DMS53 (cell line): ENCODE measurements at places on chromosomes 6 and 20.

DNA sequence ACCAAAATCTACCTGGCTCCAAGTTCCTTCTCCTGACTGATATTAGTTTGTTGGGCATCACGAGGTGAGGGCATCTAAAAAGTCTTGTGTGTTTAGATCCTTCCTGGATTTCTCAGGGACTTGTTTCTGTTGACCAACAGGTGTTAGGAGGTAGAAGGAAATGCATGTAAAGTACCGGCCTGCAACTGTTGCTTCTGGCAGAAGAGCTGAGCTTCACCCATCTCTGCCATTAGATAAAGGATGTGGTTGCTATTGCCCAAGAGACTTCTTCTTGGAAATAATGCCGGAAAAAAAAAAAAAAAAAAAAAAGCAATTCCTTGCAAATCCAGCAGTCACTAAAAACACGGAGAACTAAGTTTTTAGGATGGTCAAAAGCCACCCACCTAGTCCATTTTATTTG, 303.1 kb downstream of the CDH26 start:
- no peak for DNase-seq

- DNase-seq: no peak
Measured at GRCh38 chr6:44782892-44783291, 395.4 kb downstream of the CDC5L start.

DNA sequence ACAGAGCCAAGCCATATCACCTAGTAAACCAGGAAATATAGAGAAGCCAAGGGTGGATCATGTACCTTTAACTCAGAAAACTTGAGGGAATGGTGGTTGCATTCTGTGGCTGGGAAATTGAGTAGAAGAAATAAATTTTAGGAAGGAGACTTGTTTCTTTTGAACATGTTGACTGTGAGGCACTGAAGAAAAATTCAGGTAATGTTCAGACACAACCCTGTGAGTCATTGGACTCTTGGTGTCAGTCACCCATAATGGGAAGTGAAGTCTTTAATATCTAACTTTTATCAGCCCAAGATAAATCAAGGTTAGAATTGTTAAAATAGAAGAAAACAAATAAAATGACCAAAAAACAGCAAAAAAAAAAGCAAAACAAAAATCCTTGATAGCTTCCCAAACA, 98.8 kb upstream of the GRIK2 start:
- DNase-seq: no peak

DNA sequence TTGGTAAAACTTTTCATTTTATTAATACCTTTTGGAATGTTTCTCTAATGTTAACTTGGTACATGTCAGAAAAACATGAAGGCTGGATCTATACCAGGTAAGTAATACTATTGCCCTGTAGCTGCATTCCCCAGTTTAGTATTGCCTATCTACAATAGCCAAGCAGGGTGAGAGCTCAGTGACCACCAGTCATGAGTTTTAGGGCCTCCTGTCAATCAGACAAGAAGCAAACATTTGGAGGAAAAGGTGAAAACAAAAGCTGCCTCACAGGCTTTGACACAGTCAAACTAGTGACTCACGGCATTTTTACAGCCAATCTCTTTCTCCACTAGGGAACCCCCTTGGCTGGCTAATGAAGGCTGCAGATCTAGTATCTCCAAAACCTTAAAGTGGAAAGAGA, 9.5 kb upstream of the CDC5L start:
- no peak for DNase-seq

- DNase-seq: no peak
Measured at GRCh38 chr6:42154461-42155209, 12.2 kb upstream of the C6orf132 start.

GRCh38 chr6:55997223-55997874, 122.0 kb upstream of the BMP5 start:
- no peak for DNase-seq

DNA sequence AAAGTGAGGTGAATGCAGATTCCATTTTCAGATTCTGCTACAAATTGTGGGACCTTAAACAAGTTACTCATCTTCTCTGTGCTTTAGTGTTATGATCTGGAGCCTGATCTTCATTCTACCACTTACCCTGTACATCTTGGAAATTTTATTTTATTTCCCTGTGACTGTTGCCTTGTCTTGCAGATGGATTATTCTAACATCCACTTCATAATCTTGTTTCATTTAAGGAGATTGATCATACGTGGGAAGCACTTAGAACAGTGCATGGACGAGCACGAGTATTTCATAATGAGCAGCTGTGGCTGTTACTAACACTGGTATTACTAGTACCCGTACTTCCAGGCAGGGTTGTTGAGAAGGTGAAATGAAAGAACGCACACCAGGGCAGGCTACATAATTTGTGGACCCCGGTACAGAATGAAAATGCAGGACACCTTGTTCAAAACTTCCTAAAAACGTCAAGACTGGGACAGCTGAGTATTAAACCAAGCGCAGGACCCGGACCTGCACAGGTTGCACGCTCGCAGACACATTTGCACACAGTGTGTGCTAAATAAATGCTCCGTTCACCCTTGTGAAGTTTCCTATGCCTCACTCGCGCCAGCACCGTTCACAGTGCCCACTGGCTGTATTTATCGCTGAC, 535 bp upstream of the CCDC170 start:
- DNase-seq: peak; percentile 40

DNA sequence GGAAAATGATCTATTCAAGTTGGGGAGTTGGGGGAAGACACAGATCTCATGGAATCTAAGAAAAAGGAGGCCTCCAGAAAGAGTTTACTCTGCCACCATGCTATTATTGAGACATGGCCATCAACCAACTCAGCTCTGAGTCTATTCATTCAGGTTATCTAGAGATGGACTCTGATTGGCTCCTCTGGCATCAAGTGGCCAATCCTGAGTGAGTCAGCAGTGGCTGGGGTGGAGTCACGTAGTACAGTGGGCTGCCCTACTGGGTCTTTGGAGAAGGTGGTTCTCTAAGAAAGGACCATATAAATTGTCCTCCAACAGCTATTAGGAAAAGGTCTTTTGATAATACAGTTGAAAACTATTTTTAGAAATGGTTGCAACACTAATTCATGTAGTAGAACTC, 42.1 kb downstream of the LYRM2 start:
- no peak for DNase-seq

DNA sequence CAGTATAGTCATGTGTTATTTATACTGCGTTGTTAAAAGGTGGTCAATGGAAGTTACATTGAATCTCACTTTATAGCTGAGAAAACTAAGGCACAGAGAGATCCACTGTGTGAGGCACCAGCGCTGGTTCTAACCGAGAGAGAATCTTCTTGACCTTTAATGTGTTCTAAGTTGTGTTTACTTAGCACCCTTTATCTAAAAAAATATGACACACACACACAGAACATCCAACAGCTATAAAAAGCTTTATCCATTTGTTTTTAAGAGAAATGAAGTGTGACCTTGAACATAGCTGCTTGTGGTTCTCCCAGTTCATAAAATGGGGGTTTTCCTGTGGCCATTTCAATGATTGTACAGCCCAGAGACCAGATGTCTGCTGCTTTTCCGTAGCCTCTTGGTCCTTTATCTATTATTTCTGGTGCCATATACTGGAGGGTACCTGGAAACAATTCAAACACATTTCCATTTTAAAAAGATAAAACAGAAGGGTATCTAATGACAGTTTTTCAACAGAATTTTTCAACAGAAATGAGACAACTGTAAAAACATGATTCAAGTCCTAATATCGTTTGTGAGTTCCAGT, 54.8 kb upstream of the MAP7 start:
- DNase-seq: peak; percentile 11
